ENCODE measurements at places on chromosomes 2 and 18. TPM values are rescaled to one million over a fixed set of nuclear protein-coding genes. Genes with fewer than 3 reads are reported as not detected.

The ABCG8 gene
- total RNA-seq: not detected

The CXCR2 gene
- not detected for total RNA-seq

The STON1 gene
- total RNA-seq: 7.4 TPM

The GKN2 gene
- not detected for total RNA-seq
